ENCODE measurements at places on chromosomes 2 and 18.

DNA sequence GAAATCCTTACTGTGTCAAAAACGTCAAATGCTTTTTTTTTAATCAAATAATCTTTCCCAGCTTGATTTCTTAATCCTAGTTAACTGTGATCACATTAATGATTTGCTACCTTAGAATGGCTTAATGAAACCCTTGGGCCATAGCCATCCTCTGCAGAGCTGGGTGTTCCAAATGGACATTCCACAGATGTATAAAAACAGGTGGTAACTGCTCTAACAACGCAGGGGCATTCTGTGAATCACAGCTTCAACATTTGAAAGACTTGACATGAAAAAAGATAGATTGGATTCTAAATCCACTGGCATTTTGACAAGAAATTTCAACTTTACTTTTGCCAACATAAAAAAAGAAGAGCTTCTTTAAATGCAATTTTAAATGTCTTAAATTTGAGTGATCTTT, 69.8 kb upstream of the RASGRP3 start:
- no peak for DNase-seq
- no peaks in the 10 kb centered on the region for H3K27me3 ChIP-seq
- H3K27ac ChIP-seq: no peak overlapping the region
- H3K36me3 ChIP-seq: no peaks in the 10 kb centered on the region
- no peak overlapping the region for H3K4me3 ChIP-seq

DNA sequence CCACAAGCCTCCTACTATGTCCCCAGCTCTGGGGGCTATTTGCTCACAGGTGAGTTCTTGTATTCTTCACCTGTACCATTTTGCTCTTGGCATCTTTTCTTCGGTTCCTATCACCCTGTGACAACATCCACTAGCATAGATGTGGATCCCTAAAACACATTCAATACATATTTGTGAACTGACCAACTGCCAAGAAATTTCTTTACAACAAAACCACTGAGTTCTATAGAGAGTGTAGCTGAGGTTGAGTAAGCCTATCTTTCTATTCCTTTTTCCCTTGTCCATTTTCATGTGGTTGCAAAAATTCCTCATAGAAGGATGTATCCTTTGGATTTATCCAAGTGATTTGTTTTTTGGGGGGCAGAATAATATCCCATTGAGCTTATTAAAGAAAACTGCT, 192.7 kb upstream of the ITGA4 start:
- H3K27me3 ChIP-seq: no peaks in the 10 kb centered on the region
- H3K4me3 ChIP-seq: no peak overlapping the region
- no peaks in the 10 kb centered on the region for H3K4me1 ChIP-seq

DNA sequence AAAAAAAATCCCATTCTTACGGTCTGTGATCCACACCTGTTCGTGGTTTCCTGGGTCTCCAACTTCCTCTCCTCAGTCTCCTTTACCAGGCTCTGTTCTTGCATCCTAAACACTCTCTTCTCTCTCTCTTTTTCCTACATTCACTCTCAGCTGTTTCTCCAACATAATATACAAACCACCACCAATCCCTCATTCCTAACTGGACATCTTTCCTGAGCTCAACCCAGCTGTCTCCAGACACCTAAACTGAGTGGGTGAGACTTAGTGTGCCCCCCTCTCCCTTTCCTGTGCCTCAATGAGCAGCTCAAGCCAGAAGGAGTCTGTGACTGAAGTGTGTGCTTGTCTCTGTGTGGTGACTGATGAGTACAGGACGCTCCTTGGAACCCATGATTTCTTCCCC, 59.4 kb downstream of the LIPG start:
- DNase-seq: no peak
- H3K4me3 ChIP-seq: no peak overlapping the region
- H3K27me3 ChIP-seq: no peaks in the 10 kb centered on the region
- H3K36me3 ChIP-seq: no peaks in the 10 kb centered on the region
- H3K27ac ChIP-seq: no peak overlapping the region

DNA sequence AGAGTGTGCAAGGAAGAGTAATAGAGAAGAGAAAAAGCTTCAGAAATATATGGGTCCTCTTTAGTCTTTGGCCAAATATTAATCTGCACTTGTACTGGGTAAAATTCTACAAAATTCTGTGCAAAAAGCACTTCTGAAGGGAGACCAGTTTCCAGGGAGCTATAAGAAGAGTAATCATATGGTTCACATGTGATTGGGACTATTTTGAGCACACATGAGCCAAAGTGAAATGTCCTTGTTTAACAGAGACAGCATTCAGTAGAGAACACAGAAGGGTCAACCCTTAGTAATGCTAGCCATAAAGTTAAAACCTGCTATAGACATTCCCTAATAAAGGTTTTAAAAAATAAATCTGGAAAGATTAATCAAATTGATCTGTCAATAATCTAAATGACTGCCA, 49.3 kb upstream of the ACVR1C start:
- H3K27me3 ChIP-seq: no peaks in the 10 kb centered on the region
- no peaks in the 10 kb centered on the region for H3K36me3 ChIP-seq
- H3K4me3 ChIP-seq: no peak overlapping the region
- H3K27ac ChIP-seq: no peak overlapping the region
- DNase-seq: no peak

DNA sequence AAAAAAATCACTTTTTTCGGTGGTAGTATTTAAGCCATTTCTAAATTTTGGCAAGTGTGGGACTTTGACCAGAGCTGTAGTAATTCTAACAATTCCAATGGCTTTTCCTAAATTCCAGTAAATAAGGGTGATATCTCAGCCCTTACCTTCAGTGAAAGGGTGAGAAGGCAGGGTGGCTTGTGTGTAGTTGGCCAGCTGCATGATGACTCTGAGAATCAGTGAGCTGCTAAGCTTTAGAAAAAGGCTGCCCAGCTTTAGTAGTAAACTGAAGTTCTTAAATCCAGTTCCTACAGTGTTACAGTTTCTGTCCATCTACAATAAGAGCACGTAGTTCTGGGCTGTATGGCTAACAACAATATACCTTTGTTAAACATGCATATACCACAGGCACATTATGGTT, 42.0 kb downstream of the OXER1 start:
- no peaks in the 10 kb centered on the region for H3K36me3 ChIP-seq
- no peak for DNase-seq
- no peaks in the 10 kb centered on the region for H3K27me3 ChIP-seq
- H3K4me1 ChIP-seq: peaks cover 4% of the 10 kb centered on the region
- no peak overlapping the region for H3K27ac ChIP-seq

DNA sequence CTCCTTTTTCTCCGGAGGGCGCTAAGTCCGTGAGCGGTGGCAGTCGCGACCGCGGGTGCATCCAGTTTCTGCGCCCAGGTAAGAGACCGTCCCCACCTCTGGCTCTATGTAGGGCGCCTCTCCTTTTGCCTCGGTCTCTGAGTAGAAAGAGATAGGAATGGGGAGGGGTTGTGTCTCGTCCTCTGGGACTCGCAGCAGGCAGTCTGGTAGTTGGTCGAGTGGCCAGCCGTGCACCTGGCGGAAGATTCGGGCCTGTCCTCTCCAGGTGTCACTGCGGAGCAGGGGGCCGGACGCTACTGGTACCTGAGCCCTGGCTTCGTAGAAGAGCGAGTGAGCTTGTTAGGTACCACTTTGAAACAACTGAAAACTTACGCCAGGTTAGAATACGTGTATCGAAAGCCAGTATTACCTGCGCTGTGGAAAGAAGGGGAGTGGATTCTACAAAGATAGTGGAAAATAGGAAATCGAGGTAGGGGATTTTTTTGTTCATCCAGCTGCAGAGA, 403 bp downstream of the MAP2 start:
- DNase-seq: peak; percentile 17
- H3K27me3 ChIP-seq: no peaks in the 10 kb centered on the region
- H3K36me3 ChIP-seq: no peaks in the 10 kb centered on the region
- H3K4me3 ChIP-seq: peak overlapping the region; percentile 40
- H3K27ac ChIP-seq: no peak overlapping the region

- H3K27ac ChIP-seq: no peak overlapping the region
- no peaks in the 10 kb centered on the region for H3K27me3 ChIP-seq
- no peak for DNase-seq
- H3K4me1 ChIP-seq: no peaks in the 10 kb centered on the region
These were observed 37.6 kb downstream of the ZNF516 start for GRCh38 chr18:76457475-76457874.
